Left colon (tissue), 2 donors: ENCODE measurements at places on chromosomes 1 and 21. TPM values are rescaled to one million over a fixed set of nuclear protein-coding genes. Genes with fewer than 3 reads are reported as not detected.

Gene SYCP1
- total RNA-seq, result not detected

Gene ADGRL4
- total RNA-seq, result 2.7 TPM

Gene NUDT4B
- total RNA-seq, result not detected

Gene ADAMTS1
- total RNA-seq, result 12.6 TPM

Gene CFHR2
- not detected for total RNA-seq

Gene PPIAL4G
- total RNA-seq, result not detected

DNA sequence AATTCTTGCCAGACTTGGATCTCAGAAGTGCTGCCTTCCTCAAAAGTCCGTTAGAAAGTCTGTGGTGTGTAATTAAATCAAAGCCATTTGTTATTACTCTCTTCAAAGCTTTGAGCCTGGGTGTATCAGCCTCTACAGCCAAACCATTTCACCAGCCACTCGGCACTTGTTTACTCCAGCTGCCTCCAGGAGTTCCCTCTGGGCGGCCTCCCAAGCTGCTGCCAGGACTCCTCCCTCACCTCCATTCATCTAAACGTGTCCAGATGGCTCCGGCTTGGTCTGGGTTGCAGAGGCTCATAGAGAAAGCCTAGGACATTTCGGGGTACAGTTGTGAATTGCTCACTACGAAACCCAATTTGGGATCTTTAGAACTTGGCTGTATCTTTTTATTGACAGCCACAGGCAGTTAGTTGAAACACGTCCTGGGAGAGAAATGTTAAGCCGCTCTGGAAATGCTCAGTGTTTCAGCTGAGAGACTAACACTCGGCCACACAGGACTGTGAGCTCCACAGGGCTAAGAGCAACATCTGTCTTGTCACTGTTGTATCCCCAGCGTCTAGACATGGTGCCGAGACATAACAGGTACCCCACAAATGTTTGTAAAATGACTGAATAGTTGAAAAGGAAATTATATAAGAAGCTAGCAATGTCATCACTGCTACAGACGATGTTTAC, 116.9 kb upstream of the NGF start:
- DNase-seq, result peak; percentile 19

GRCh38 chr21:18449605-18450550, 46.3 kb upstream of the TMPRSS15 start:
- no peak for DNase-seq

DNA sequence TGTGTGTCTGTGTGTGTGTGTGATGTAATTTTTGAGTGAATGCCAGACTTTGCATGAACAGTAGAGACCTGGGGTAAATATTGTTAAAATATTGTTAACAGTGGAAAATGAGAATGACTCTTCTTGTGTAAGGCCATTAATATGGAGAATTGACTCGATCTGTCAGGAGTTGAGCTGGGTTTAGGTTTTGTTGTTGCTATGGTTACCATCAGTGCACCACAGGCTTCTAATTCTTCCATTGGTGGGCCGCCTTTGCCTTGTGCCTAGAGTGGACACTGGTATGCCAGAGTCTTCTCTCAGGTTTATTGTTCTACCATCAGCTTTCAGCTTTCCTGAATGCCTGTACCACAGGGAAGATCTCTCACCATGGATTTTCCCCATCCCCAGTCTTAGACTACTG, 10.0 kb upstream of the NHLH2 start:
- DNase-seq, result no peak

DNA sequence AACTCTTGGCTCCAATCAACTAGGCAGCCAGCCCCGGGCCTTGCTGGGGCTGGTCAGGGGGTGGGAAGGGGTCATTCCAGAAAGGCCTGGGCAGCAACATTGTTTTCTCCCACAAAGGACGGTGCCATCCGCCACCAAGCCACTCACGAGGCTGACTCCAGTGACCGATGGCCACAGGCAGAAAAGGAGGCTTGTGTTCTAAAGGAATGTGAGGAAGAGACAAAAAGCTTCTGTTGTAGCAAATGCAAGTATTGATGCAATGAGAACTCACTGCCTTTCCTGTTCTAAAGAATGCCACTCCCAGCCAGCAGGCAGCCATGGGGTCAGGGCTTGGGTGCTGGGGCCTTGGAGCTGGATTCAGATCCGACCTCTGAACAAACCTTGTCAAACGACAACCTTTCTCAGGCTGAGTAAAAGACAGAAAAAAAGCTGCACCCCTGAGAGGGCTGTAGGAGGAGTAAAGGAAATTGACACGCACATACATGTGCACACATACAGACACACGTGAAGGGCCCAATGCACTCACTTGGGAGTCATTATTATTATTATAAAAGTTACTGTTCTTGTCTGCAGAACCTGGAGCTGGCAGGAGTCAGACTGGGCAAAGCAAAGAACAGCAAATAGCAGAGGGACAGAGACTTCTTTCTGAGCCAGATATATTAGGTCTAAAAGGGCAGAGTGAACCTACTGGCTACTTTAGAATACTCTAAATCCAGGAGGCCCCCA, 13.9 kb upstream of the PRMT2 start:
- no peak for DNase-seq

GRCh38 chr1:202002507-202002906, 7.9 kb upstream of the ELF3 start:
- no peak for DNase-seq

DNA sequence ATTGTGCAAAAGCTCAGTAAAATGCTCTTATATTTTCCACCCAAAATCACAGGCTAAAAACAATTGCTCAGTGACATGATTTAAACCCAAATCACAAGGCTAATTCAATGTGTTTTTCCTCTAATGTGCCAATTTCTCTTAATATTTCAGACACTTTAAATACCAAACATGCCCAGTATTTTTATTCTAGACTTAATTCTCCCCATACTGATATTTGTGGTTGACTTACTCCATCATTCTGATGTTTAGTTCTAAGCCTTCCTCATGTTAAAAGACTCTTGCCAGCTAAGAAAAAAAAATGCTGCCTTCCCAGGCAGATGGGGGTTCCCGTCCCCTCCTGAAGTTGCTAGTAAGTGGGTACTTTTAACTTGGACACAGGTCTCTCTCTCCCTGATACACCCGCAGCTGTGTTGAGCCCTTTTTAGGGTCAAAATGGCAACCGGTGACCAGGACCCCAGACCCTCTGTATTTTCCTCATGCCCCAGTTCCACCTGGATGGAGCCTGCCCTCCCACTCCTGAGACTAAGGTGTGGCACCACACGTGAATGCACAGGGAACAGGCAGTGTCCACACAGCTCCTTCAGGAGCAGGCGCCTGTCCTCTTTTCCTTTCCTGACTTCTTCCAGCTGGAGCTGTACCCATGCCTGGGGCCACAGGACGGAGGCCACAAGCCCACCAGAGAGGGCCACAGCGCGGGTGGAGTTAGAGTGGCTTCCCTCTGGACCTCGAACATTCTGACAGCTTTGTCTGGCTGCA, 118.9 kb downstream of the RIPK4 start:
- no peak for DNase-seq

DNA sequence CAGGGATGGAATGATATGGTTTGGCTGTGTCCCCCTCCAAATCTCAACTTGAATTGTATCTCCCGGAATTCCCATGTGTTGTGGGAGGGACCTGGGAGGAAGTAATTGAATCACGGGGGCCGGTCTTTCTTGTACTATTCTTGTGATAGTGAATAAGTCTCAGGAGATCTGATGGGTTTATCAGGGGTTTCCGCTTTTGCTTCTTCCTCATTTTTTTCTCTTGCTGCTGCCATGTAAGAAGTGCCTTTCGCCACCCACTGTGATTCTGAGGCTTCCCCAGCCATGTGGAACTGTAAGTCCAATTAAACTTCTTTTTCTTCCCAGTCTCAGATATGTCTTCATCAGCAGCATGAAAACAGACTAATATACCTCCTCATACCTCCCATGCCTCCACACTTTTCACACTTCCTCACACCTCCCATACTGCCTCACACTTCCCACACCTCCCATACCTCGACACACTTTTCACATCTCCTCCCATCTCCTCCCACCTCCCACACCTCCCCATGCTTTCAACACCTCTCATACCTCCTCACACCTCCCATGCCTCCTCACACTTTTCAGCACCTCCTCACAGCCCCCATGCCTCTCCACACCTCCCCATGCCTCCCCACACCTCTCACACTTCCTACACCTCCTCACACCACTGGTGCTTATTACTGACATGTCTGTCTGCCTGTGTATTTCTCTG, 21.3 kb downstream of the GPR137B start:
- DNase-seq, result no peak

GRCh38 chr21:29719521-29719920, 220.3 kb downstream of the GRIK1 start:
- no peak for DNase-seq

GRCh38 chr1:206651958-206652890, 16.9 kb downstream of the DYRK3 start:
- no peak for DNase-seq

DNA sequence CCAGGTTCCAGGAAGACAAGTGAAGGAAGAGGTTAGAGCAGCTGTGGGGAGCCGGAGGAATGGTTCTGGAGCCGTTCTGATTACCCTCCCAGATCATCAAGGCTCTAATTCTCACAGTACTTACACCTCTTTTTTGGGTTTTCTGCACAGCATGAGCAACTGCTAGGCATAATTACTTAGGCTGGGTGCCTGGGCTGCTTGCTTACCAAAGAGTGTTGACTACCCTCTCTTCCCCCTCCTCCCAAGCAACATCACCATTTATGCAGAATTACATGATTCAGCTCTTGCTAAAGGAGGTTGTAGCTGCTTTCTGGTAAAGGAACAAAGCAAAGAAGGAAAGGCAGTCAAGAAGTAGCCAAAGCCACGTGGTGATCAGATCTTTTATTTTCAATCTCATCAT, 397.2 kb downstream of the KCNH1 start:
- no peak for DNase-seq

DNA sequence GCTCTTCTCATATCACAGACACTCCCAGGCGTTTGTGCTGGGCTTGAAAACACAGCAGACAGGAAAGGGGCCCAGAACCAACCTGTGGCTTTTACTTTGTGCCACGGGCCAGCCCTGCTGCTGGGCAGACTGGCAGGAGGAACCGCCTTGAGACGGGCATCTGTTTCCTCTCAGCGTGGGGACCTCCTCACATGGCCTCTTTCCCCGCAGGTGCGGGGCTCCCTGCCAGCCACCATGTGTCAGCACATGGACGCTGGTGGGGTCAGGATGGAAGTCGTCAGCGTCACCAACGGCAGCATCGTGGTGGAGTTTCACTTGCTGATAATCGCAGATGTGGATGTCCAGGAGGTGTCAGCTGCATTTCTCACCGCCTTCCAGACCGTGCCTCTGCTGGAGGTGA, 47.8 kb downstream of the UMODL1 start:
- DNase-seq, result no peak

DNA sequence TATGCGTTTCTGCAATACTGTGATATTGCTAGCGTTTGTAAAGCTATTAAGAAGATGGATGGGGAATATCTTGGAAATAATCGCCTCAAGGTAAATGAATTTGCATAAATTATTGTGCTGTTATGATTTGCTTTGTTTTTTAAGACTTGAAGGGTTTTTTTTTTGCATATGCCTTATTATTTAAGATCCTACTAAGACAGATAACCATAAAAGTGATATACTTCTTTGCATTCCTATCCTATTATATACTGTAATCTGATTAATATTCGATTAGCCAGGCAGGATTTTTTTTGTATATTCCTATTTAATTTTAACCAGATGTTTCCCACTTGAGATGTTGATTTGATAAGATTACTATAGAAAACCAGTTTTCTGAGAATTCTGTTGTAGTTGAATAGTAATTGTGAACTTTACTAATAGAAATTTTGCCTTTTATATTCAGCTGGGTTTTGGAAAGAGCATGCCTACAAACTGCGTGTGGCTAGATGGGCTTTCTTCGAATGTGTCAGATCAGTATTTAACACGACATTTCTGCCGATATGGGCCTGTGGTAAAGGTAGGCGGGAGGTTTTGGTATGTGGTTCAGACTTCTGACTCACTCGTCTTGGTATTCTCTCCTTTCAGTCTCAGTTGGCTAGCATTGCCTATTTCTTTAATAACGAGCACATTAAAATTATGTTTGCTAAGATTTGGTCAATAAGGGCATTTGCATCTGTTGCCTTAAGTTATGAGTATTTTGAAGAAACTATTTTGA, 56.8 kb downstream of the ZBTB17 start:
- DNase-seq, result no peak

GRCh38 chr1:55285834-55286233, 70.7 kb upstream of the USP24 start:
- DNase-seq, result no peak

- DNase-seq, result no peak
Observed at GRCh38 chr1:116453906-116454305, 80.9 kb downstream of the ATP1A1 start.

DNA sequence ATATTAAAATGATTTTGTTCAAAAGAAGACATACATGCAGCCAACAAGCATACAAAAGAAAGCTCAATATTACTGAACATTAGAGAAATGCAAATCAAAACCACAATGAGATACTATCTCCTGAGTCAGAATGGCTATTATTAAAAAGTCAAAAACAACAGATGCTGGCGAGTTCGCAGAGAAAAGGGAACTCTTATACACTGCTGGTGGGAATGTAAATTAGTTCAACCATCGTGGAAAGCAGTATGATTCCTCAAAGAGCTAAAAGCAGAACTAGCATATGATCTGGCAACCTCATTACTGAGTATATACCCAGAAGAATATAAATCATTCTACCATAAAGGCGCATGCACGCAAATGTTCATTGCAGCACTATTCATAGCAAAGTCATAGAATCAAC, 126.0 kb upstream of the HMCN1 start:
- no peak for DNase-seq

DNA sequence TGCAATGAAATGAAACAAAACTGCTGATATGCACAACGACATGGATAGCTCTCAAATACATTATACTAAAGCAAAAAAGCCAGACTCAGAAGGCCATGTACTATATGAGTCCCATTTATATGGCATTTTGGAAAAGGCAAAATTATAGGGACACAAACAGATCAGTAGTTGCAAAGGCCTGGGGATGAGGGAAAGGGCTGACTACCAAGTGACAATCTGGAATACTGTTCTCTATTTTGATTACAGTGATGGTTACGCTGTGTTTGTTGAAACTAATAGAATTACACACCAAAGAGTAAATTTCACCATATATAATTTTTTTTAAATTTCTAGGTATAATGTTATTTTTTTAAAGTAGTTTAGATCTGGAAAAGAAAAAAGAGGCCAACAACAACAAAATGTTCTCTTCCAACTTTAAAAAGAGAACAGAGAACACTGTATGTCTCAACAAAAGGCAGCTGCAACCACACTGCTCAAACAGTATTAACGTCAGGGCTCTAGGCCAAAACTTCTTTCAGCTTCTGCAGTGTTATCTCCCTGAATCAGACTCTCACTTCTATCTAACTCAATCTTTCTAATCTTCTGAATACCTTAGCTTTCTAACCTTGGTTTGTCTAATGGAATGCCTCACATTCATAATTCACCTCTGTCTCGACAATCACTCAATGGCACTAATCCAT, 75.8 kb downstream of the FOXJ3 start:
- no peak for DNase-seq

DNA sequence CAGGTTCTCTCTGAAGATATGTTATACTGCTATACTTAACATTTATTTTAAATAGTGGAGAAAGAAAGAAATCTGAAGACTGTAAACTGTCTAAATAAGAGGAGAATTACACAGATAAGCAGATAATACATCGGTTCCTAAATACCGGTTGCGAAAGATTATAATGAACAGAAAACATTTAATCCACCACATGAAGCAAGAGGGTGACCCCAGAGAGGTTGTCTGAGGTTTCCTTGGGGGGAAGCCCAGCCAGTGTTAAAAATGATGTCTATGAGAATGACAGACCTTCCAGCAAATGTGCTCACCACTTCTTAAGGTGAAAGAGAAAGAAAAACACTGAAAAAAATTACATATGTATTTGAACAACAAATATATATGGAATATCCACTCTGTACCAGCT, 356.4 kb upstream of the KAZN start:
- DNase-seq, result no peak
